Esophagus squamous epithelium (tissue), 5 donors: ENCODE measurements at places on chromosomes 12 and 14.
A peak's percentile ranks its signal among the peaks of the same experiment; 100 is the strongest.

GRCh38 chr12:46071769-46072624 is 81.6 kb upstream of the SCAF11 start:
- DNase-seq, result no peak

- DNase-seq, result no peak
Measured at GRCh38 chr12:91952916-91953315, 192.7 kb downstream of the BTG1 start.

DNA sequence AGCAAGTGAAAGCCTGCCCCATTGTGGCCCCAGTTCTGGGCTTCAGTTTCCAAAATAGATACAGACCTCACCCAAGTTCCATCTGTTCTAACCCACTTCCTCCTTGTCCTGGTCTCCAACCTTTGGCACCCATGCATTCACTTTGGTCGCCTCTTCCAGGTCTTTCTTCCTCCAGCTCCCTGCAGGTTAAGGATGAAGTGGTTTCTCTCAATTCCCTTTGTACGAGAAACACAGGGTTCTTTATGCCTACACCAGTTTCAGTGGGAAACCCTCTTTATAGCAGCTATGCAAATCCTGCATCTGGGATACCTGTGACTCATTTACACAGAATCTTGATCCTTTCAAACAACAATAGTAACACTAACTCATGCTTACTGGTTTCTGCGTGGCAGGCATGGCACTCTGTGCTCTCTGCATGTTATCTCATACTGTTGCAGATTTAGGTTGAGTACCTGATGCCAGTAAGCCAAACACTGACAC is 110.6 kb upstream of the AMIGO2 start:
- no peak for DNase-seq

DNA sequence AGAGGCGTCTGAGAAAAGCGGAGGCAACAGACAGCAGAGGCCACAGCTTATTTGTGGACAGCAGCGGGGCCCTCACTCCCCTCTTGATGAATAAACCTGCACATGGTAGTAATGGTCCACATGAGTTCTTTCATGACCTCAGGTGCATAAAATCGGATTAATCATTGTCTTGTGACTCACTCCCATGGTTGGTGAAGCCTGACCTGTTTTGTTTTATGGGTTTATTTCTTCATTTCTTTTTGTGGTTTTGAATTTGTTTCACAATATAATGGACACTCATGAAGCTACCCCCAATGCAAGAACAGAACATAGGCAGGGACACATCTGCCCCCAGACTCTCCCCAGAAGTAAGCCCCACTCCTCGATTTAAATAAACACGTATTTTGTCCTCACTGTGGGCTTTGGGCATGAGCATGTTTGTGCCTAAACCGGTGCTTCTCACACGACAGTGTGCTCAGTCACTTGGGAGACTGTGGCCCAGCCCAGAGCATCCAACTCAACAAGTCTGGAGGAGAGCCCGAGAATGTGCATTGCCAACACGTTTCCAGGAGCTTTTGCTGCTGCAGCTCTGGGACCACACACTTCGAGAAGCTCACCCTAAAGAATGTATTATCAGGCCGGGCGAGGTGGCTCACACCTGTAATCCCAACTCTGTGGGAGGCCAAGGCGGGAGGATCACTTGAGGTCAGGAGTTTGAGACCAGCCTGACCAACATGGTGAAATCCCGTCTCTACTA is 116.1 kb downstream of the SCARB1 start:
- no peak for DNase-seq

GRCh38 chr12:68319988-68320623 is 12.1 kb downstream of the MDM1 start:
- DNase-seq, result no peak

DNA sequence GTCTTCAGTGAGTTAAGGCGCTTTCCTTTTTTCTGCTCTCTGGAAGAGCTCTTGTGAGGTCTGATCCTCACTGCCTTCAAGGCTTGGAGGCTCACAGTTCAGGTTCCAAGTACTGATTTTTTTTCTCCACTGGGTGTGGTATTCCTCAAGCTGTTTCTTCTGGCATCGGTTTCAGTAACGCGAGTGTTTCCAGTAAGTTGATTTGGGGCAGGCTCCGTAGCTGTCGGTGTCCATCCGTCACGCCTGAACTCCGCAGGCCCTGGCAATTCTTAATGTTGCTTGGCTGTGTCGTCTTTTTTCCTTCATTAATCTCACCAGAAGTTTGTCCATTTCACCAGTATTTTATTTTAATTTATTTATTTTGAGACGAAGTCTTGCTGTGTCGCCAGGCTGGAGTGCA is 30.6 kb downstream of the LRCOL1 start:
- DNase-seq, result no peak

GRCh38 chr14:74739293-74740030 is 23.7 kb upstream of the YLPM1 start:
- DNase-seq, result no peak

DNA sequence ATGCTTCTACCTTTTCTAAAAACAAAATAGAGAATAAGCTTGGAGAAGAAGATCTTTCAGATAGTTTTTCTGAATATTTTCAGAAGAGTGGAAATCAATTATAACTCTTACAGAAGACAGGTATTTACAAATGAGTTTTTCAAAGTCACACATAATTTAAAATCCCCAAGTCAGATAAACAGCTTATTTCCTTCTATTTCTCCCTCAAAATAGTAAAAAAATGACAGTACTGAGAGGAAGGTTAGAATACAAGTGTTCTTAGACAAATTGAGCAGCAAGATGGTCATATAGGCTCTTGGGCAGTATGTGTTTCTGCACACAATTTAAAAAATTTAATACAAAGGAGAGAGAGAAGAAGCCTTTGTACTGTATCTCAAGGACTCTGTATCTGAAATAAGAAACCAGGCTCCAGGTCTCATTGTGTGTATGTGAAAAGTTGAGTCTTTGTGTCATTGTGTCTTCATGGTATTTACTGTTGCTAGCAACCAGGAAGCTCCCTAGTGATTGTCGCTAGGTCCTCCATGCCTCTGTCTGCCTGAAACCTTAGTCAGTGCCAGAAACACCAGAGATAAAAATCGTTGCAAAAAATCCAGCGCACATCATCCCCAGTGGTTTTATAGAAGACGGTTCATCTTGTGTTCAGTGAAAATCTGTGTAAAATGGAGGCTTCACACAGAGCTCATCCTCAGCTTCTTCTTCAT is 12.9 kb upstream of the TUBA1A start:
- DNase-seq, result no peak

DNA sequence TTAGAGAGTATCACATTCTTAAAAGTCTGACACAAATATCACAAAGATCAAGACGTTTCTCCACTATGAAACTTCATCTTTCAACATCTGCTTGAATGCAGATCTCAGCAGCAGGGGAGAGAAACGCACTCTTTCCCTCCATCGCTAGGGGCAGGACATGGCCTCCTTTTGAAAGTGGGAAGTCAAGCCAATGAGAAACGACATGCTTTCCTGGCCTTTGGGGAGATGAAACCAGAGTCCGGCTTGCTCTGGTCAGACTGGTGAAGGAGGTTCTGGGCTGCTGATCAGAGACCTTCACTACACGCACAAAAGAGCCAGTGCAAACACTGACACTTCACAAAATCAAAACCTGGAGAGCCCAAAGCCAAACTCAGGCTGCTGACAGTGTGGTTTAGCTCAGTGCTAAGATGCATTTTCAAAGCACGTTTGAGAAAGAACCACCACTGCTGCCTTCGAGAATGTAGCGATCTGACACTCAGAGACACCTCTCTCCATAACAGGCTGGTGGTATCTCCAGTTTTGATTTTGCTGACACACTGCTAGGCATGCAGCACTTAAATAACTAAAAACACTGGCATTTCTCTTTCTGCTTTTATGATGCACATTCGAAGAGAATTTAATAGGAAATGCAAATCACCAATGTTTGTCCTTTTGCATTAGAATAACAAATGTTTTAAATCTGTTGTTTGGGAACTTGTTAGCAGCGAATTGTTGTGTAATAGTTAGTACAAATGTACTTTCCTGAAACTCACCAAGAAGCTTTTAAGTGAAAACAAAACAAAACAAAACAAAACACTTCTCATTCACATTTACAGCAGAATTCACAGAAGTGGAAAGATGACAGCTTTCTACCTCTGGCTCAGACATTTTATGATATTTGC is 93.9 kb upstream of the OVCH1 start:
- no peak for DNase-seq

GRCh38 chr12:104889735-104890134 is 68.4 kb downstream of the SLC41A2 start:
- no peak for DNase-seq

GRCh38 chr12:22665476-22665875 is 40.5 kb downstream of the ETNK1 start:
- DNase-seq, result no peak

GRCh38 chr14:45181329-45181728 is 45.6 kb downstream of the FANCM start:
- DNase-seq, result no peak

- no peak for DNase-seq
Measured at GRCh38 chr14:71206123-71206522, 298.9 kb downstream of the PCNX1 start.

- DNase-seq, result no peak
Measured at GRCh38 chr12:52093346-52093745, 13.8 kb downstream of the SMIM41 start.

DNA sequence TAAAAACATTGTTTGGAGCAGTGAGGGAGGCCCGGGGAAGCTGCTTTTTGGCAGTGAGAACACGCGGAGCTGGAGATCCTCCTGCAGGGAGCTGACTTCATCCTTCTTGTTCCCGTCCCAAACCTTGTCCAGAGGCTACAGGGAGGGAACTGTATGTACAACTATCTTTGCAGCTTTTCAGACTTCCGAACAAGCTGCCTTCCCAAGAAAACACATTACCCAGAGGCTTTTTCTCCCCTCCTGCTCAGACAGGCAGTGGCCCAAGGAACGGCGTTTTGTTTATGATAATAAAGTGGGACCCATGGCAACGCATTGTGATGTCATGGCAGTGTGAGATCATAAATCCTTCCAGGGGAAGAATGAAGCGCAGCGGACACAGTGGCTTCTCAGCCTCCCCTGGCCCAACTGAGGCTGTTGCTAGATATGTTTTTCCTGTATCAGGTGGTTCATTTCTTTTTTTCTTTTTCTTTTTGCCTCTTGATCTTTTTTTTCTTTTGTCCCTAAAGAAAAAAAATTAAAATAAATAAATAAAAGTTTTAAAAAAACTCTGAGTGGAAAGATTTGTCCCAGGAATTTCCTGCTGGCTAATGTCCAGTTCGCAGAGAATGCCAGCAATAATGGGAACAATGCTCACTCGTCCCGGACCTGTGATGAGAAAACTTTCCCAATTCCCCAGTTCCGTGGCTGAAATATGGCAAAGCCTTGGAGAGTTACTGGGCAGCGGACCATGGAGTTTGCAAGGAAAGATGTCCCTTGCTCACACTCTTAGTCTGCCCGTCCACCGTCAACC is 103.4 kb upstream of the MAP1LC3B2 start:
- DNase-seq, result no peak

- DNase-seq, result no peak
Measured at GRCh38 chr12:115763982-115764621, 513.4 kb downstream of the MED13L start.

DNA sequence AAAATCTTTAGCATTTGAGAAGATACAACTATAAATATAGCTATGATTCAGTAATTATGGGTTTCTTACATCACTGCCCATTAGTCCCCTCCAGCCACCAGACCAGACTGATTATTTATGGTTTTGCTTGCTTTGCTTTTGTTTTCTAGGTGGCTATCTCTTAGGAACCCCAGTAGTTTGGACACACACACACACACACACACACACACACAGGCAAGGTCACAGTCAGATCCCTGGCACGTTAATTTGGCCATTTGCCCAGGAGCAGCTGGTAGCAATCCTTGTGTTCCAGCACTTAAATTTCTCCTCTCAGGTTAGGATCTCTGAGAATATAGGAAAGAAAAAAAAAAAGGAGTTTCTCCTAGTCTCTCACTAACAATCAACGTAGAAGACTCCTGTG is 90.2 kb upstream of the RESF1 start:
- no peak for DNase-seq

DNA sequence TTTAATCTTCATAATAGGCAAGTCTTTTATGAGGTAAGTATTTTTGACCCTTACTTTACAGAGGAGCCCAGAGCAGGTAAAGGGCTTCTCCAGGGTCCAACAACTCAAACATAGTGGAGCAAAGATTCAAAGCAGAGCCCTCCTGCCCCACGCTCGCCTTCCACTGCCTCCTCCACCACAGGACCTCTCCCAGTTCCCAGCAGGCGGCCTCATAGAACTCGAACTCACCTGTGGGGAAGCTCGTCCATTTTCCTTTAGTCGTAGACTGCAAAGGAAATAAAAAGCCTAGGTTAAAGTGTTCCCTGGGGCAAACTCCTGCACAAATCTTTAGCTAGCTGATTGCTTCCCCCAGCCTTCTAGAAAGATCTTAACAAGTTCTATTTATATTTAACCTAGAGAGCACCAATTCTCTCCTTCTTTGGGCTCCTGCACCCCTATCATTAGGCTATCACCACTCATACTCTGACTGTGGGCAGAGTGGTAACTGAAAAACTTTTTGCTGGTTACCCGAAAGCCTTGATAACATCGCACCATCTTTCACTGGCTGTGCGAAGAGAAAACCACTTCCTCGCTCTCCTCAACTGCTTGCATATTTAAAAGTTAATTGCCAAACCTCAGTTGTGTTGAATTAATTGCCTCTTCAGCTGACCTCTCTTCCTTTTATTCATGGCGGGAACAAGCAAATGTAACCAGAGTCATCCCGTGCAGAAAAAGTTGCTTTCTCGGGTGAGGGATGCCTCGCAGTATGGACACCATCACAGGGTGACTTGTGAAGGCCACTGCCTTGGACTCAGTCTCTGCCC is 299.6 kb downstream of the DPF3 start:
- no peak for DNase-seq

DNA sequence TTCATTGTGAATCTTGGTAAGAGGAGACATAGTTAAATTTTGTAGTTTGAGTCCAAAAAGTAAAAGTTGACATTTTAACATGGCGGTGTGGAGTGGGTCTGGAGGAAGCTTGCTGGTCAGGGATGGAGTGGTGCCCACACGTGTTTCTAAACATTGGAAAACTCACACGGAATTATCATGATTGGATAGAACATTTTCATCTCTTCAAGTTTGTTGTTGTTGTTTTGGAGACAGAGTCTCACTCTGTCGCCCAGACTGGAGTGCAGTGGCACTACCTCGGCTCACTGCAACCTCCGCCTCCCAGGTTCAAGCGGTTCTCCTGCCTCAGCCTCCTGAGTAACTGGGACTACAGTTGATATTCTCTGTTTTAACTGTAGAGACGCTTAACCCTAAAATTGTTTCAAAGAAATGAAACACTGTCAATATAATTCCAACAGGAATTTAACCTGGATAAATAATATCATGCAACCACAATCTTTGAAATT is 502 bp upstream of the MBIP start:
- DNase-seq, result no peak

GRCh38 chr12:131137836-131138637 is 184.3 kb downstream of the ADGRD1 start:
- DNase-seq, result no peak

- no peak for DNase-seq
Measured at GRCh38 chr12:42854826-42855225, 265.3 kb upstream of the PRICKLE1 start.

GRCh38 chr12:4271717-4272423 is 1.7 kb upstream of the CCND2 start:
- peak; percentile 67 for DNase-seq

DNA sequence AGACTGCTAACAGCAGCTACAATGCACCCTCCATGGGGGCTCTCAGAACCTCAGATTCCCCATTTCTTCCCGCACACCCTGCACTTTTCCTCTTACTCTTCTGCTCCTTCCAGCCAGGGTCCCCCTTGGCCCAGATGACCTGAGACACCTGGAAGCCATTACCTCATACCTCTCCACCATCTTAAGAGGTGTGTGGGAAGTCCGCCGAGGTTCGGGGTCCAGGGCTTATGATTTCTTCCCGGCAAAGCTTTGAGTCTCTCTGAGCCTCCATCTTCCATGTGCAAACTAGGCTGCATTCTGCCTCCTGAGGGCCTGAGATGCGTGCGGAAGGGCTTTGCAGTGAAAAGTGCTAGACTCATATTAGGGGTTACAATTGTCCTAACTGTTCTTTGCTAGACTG is 5.3 kb downstream of the GSC start:
- no peak for DNase-seq
